Body of pancreas (tissue), 4 donors: ENCODE measurements at places on chromosomes 4 and X. TPM values are rescaled to one million over a fixed set of nuclear protein-coding genes. Genes with fewer than 3 reads are reported as not detected.

DNA sequence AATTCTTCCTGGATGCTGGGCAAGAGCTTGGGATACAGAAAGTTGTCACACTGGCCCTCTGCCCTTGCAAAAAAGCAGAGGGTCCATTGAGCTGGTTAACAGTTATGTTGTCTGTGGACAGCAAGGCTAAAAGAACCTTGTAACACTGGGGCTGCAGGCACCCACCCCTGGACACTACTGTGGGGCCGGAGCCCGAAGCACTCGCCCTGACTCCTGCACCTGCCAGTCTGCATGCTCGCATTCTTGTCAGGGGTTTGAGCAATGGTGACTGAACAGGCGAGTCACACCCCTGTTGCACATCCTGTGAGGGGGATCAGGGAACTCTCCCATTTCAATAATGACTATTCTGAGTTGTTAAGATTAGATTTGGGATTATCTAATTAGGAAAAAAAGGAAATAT, 23.6 kb downstream of the ADH4 start:
- no peak for DNase-seq
- no peaks in the 10 kb centered on the region for H3K36me3 ChIP-seq
- H3K4me3 ChIP-seq, result no peak overlapping the region
- H3K4me1 ChIP-seq, result no peaks in the 10 kb centered on the region
- no peak overlapping the region for H3K27ac ChIP-seq
- no peaks in the 10 kb centered on the region for H3K27me3 ChIP-seq

DNA sequence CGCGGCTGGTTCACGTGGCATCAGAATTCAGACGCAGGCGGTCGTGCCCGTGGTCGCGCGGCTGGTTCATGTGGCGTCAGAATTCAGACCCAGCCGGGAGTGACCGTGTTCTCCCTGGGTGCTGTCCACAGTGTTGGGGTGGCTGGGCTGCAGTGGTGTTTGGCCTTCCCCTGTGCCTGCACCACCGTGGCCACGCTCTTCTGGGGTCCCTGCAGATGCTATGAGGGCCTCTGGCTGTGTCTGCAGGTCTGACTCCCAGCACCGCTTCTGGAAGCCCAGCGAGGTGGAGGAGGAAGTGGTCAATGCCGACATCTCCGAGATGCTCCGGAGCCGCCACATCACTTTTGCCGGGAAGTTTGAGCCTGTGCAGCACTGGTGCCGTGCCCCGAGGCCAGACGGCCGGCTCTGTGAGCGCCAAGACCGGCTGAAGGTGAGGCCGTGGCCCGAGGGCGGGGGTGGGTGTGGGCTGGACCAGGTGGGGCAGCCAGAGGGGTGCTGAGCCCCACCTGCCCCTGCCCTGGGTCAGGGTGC, 26.4 kb downstream of the NKX1-1 start:
- H3K36me3 ChIP-seq, result peaks cover 1% of the 10 kb centered on the region
- H3K27ac ChIP-seq, result no peak overlapping the region
- no peaks in the 10 kb centered on the region for H3K27me3 ChIP-seq
- peaks cover 14% of the 10 kb centered on the region for H3K4me1 ChIP-seq
- no peak overlapping the region for H3K4me3 ChIP-seq

DNA sequence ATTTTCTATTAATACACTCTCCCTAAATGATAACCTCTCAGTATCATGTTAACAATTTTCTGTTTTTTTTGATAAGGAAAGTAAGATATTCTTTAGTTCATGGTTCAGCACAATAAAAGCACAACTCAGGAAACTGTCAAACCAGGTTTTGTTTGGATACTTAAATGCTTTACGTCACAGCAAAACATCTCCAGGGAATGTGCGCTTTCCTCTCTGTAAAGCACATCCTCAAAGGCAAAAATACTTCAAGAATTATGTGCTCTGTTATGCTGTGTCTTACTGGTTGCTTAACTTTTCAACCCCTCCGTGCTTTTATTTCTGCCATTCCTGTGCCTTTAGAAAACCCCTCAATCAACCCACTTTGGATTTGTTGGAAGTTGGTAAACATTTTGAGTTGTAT, 27.8 kb downstream of the SNX25 start:
- H3K27me3 ChIP-seq, result no peaks in the 10 kb centered on the region
- no peak for DNase-seq
- H3K36me3 ChIP-seq, result no peaks in the 10 kb centered on the region
- no peak overlapping the region for H3K4me3 ChIP-seq
- no peak overlapping the region for H3K27ac ChIP-seq
- peaks cover 9% of the 10 kb centered on the region for H3K4me1 ChIP-seq

- H3K27me3 ChIP-seq, result no peaks in the 10 kb centered on the region
- no peak overlapping the region for H3K4me3 ChIP-seq
- H3K4me1 ChIP-seq, result no peaks in the 10 kb centered on the region
- DNase-seq, result no peak
Measured at GRCh38 chr4:109833756-109834155, 6.0 kb downstream of the RRH start.

GRCh38 chr4:121326597-121326996, 54.2 kb downstream of the QRFPR start:
- H3K4me3 ChIP-seq, result no peak overlapping the region
- H3K4me1 ChIP-seq, result no peaks in the 10 kb centered on the region
- H3K36me3 ChIP-seq, result no peaks in the 10 kb centered on the region
- DNase-seq, result no peak
- no peaks in the 10 kb centered on the region for H3K27me3 ChIP-seq
- no peak overlapping the region for H3K27ac ChIP-seq

- H3K4me1 ChIP-seq, result peaks cover 13% of the 10 kb centered on the region
- H3K27ac ChIP-seq, result no peak overlapping the region
- no peaks in the 10 kb centered on the region for H3K36me3 ChIP-seq
Measured at GRCh38 chr4:83605210-83605609, 69.3 kb downstream of the GPAT3 start.

GRCh38 chr4:72977936-72978485, 91.5 kb downstream of the COX18 start:
- H3K4me1 ChIP-seq, result no peaks in the 10 kb centered on the region
- no peaks in the 10 kb centered on the region for H3K27me3 ChIP-seq
- no peaks in the 10 kb centered on the region for H3K36me3 ChIP-seq
- H3K27ac ChIP-seq, result no peak overlapping the region
- DNase-seq, result no peak
- no peak overlapping the region for H3K4me3 ChIP-seq

DNA sequence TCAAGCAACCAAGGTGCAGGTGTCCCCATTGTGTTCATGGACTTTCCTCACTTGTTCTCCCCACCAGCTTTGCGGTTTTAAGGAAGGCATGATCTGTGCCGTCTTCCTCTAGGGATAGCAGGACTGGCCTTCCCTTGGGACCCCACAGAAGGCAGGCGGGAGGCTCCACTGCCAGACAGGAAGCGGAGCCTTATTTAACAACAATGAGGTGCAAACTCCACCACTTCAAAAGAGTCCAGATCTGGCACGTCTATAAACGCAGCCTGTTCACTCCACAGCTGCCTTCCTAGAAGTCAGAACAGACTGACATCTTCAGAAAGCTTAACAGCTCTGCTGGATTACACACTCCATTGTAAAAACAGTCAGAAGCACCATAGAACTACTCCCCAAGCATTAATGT, 1.7 kb upstream of the GPR143 start:
- no peak overlapping the region for H3K4me3 ChIP-seq
- no peaks in the 10 kb centered on the region for H3K36me3 ChIP-seq
- no peaks in the 10 kb centered on the region for H3K27me3 ChIP-seq
- H3K27ac ChIP-seq, result no peak overlapping the region

- no peaks in the 10 kb centered on the region for H3K27me3 ChIP-seq
- no peaks in the 10 kb centered on the region for H3K4me1 ChIP-seq
- no peak for DNase-seq
- no peak overlapping the region for H3K27ac ChIP-seq
Measured at GRCh38 chr4:112563431-112564200, 47.6 kb upstream of the NEUROG2 start.

DNA sequence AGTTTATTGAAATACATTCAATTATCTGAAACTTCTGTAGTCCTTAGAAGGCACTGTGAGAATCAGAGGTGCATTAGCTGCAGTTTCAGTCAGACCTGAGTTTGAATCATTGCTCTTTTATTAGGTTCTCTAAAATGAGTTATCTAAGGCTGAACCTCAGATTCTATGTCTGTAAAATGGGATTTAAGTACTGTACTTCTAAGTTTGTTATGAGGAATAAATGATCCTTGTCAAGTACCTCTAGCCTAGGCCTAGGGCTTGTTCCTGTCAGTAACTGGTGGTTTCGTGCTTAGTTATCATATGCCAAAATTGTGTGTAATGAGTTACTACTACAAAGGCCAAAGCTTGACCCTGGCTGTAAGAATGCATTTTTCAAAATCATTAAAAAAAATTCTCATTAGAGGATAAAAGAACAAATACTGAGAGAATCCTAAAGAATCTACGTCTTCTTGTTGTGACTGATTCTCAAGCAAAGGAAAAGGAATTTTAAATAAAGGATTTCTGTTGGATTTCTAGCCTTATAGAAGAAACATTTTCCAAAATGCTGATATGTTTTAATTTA, 65.8 kb downstream of the SLIT2 start:
- H3K4me3 ChIP-seq, result no peak overlapping the region
- no peak overlapping the region for H3K27ac ChIP-seq
- H3K27me3 ChIP-seq, result no peaks in the 10 kb centered on the region
- no peaks in the 10 kb centered on the region for H3K4me1 ChIP-seq
- no peak for DNase-seq

DNA sequence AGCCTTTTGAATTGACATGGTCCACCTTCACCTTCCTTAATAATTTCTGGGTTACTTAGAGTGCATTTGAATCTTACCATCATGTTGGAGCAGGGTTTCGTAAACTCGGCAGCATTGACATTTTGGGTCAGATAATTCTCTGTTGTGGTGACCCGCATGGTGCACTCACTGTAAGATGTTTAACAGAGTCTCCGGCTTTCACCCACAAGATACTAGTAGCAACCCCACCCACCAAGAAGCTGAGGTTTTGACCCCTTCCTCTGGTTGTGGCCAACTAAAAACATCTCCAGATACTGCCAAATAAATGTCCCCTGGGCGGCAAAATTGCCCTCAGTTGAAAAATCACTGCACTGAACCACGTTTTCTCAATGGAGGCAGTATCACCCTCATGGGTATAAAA, 62.7 kb downstream of the CHST7 start:
- H3K4me1 ChIP-seq, result no peaks in the 10 kb centered on the region
- no peaks in the 10 kb centered on the region for H3K36me3 ChIP-seq
- H3K27ac ChIP-seq, result no peak overlapping the region
- no peak overlapping the region for H3K4me3 ChIP-seq
- DNase-seq, result no peak

DNA sequence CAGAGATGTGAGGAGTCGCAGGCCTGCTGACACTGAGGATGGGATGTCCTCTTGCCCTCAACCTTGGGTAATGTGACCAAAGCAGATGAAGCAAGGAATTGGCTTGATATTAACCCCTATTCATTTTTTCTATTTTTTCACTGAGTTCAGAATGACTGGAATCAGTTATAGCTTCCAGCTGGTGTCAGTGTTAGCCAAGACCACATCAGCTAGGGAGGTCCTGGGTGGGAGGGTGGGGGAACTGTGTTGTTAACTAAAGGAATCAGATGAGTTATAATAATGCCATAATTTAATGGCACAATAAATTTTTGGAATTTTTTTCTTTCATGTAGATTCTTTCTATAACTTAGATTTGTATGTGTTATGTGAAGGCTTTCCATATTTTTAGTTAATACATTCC, 91.9 kb downstream of the EGF start:
- H3K27me3 ChIP-seq, result no peaks in the 10 kb centered on the region
- DNase-seq, result no peak
- H3K4me3 ChIP-seq, result no peak overlapping the region
- H3K27ac ChIP-seq, result no peak overlapping the region

ZMAT1 gene
- total RNA-seq, result 18.8 TPM

SLC6A8 gene
- total RNA-seq, result 11.7 TPM

MAGEA6 gene
- total RNA-seq, result not detected

HSD17B13 gene
- 0.66 TPM for total RNA-seq

PAGE1 gene
- total RNA-seq, result not detected
